Stomach (tissue), 19 donors: ENCODE measurements at places on chromosomes 12 and 14.

DNA sequence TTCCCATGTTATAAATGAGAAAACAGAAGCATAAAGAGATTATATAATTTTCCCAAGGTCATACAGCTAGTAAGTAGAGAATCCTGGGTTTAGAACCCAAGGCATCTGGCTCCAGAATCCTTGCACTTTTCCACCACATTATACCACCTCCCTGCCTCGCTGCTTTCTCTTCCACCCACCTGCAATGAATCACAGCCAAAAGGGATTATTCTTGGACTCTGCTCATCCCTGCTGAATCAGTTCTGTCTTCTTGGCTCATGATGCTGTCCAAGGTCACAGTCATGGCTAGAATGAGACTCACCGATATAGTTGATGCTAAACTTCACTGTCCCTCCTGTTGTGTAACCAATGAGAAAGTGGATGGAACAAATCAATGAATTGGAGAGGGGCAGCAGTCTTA, 356.6 kb downstream of the FUT8 start:
- DNase-seq: no peak

- DNase-seq: no peak
Measured at GRCh38 chr12:56476143-56476542, 7.8 kb downstream of the SPRYD4 start.

DNA sequence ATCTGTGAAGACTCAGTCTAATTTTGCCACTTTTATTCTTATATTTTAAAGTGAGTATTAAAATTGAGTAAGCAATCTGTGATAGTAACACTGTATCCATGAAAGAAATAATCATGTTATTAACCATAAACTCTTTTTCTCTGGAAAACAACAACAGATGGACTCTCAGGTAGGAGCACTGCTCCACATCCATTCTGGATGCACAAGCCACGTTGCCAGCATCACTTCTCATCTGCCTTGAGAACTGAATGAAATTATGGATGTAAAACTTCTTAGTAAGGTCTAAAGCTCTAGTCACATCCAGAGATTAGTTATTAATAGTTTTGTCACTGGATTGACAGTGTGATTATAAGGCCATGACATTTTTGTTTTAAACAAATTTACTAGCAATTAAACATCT, 489.1 kb upstream of the SYT1 start:
- no peak for DNase-seq

DNA sequence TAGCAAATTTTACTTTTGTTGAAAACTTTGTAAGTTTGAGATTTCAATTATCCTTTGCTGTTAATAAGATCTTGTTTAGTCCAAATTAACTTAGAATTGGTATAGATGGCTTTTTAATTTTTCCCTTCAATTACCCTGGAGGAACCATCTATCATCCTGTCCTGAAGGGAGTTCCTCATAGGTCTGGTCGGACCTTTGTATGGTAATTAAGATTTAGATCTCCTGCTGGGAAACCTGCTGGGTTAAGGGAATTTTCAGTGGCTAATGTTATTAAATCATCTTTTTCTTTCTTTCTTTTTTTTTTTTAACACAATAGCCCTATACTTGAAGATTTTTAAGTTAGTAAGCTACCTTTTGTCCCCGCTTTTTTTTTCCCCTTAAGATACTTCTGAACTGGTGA, 63.0 kb upstream of the PRMT8 start:
- no peak for DNase-seq

GRCh38 chr12:58919231-58920101, 838 bp downstream of the LRIG3 start:
- DNase-seq: peak; percentile 83

- DNase-seq: no peak
Measured at GRCh38 chr14:94827711-94828447, 58.0 kb upstream of the GSC start.

GRCh38 chr14:104151566-104152245, 13.3 kb downstream of the KIF26A start:
- no peak for DNase-seq

- peak; percentile 54 for DNase-seq
Measured at GRCh38 chr12:7645395-7646177, 20.1 kb downstream of the APOBEC1 start.

- no peak for DNase-seq
Measured at GRCh38 chr12:7959278-7959677, 23.3 kb upstream of the SLC2A3 start.

- DNase-seq: peak; percentile 77
Measured at GRCh38 chr12:55737581-55738122, 5.3 kb upstream of the GDF11 start.

GRCh38 chr14:65431951-65432350, 19.4 kb downstream of the FUT8 start:
- no peak for DNase-seq
